Urinary bladder (tissue), 4 donors: ENCODE measurements at places on chromosomes 4 and X. TPM values are rescaled to one million over a fixed set of nuclear protein-coding genes. Genes with fewer than 3 reads are reported as not detected.

DNA sequence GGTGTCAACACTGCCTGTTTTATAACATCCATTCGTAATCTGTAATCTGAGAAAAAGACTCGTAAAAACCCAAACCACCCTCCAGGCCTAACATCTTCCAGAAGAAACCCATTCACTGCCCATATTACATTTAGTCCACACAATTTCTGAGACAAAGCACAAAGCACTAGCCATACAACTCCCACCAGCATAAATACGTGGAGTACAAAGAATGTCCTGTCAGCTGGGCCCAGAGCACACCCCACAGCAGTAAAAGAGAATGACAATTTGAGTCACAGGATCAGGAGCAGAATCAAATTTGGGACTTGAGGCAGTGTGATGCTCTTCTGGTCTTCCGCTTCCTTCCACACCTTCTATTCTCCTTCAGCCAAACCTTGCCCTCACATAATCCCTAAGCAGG lies 6.8 kb downstream of the MECP2 start:
- no peak for DNase-seq

DNA sequence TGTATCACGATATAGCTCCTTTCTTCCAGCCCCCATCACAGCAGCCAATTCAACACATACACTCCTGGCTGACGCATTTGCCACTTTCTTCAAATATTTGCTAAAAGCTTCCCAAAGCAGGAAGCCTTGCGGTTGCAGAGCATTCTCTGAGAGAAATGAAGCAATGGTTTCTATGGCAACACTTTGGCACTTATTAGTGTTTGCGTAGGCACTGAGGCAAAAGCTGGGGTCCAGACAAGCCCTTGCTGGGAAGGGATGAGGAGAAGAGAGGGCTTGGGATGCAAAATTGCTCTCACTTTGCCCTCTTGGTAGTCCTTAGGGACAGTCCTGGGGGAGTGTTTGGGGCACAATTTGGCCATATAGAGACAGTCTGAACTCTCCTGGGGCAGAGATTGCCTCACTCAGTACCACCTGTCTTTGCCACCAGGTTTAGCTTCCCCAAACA lies 55.0 kb upstream of the PAK3 start:
- no peak for DNase-seq

- DNase-seq: no peak
These were observed 709 bp upstream of the CLOCK start for GRCh38 chr4:55547466-55547770.

DNA sequence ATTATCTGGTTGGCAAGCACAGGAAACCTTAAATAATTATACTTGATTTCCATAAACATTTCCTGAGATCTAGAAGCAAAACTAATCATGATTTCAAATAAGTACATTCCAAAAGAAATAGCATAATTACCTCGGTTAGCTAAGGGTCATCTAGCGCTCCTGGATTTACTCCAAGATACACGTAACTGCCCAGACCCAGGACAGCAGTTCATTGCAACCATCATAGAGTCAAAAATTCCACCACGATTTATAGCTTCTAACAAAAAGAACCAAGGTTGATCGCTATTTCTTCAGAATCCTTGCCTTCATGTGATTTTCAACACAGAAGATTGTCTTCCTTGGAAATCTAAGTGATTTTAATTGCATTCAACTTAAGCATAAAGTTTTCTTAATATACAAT lies 1235.5 kb upstream of the TENM3 start:
- no peak for DNase-seq

DNA sequence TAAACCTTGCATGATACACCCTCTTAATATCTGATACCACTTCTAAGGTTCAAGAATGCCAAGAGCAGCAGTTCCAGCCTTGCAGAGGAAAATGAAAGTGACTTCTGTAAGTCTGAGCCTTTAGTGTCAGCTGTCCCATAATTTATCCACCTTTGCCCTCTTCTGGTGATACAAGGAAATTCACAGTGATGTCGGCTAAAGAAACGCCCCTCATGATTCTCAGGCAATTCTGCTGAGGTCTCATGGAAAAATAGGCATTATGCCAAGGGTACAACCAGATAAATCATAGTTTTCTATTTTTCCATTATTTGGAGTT lies 172.2 kb upstream of the CXCL13 start:
- DNase-seq: no peak

GRCh38 chrX:100819534-100819836 lies 706 bp upstream of the CSTF2 start:
- DNase-seq: no peak

DNA sequence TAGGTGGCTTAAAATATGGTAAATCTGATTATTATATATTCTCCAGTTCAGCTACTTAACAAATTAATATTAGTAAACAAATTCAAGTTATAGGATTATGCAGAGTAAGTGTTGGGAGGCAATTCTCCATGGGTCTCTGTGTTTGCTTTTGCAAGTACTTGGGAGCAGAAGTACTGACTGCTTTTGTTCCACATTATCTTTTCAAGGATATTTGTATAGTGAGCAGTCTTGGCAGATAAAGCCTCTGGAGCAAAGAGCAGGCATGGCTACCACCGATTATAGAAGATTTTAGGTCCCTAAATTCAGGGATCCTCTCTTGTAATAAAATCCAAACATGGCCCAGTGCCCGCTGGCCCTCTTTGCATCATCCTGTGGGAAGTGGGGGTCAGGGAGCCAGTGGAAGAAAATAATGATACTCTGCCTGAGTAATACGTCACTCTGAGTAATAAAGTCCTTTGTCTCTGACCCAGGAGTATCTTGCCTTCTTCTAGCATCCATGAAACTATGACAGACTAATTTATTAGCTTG lies 23.2 kb downstream of the NDNF start:
- DNase-seq: no peak

SPANXD gene
- total RNA-seq: not detected

GRCh38 chr4:145132511-145133098 lies 34.5 kb downstream of the ABCE1 start:
- no peak for DNase-seq

DNA sequence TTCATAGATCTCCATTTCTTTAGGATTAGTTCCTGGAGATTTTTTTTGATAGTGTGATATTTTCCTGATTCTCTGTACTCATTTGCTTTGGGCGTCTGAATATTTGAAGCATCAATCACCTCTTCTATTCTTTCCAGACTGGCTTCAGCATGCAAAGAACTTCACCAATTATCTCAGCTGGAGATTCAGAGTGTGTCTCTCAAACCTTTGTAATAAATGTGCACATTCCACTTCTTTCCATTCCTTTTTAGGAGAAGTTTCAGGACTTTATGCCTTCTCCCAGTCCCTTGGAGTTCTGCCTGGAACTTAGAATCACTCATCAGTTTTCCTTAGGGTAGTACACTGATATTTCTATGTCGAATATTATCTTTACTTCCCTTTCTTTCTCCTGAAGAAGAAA lies 334.8 kb downstream of the TEX13C start:
- no peak for DNase-seq
